ENCODE measurements at places on chromosomes 16 and 17. TPM values are rescaled to one million over a fixed set of nuclear protein-coding genes. Genes with fewer than 3 reads are reported as not detected.

The KRTAP4-6 gene
- not detected for total RNA-seq

The KRT28 gene
- total RNA-seq = not detected

The CDH13 gene
- 78.2 TPM for total RNA-seq

The TP53TG3C gene
- total RNA-seq = not detected

The SLC13A5 gene
- 0.19 TPM for total RNA-seq

The BRIP1 gene
- 10.3 TPM for total RNA-seq

The ITGA2B gene
- total RNA-seq = 0.76 TPM

The LRRC46 gene
- total RNA-seq = 0.16 TPM

The ADAM11 gene
- total RNA-seq = 0.13 TPM

The NME4 gene
- 53.7 TPM for total RNA-seq

The MARVELD3 gene
- total RNA-seq = 0.25 TPM

The NAA60 gene
- 6.6 TPM for total RNA-seq

The C16orf74 gene
- total RNA-seq = 8.4 TPM

The HCRT gene
- not detected for total RNA-seq

The OXLD1 gene
- 21.6 TPM for total RNA-seq

The UMOD gene
- total RNA-seq = not detected

The RDM1 gene
- total RNA-seq = not detected

The PSME3IP1 gene
- total RNA-seq = 69.4 TPM

The HMOX2 gene
- 91.6 TPM for total RNA-seq

The CDRT15L2 gene
- total RNA-seq = not detected

The C16orf96 gene
- not detected for total RNA-seq

The SLC5A10 gene
- under 0.01 TPM for total RNA-seq

The PRR35 gene
- not detected for total RNA-seq

The NOG gene
- 1.6 TPM for total RNA-seq

The SDK2 gene
- total RNA-seq = not detected

The KRT24 gene
- not detected for total RNA-seq

The TIMP2 gene
- 35.9 TPM for total RNA-seq

The AOC2 gene
- 0.69 TPM for total RNA-seq

The NRN1L gene
- total RNA-seq = not detected

The KREMEN2 gene
- not detected for total RNA-seq

The CACNG5 gene
- total RNA-seq = not detected

The KRT31 gene
- not detected for total RNA-seq

Data from bladder microvascular endothelial cell (primary cell).